ENCODE measurements at places on chromosomes 6 and 20. TPM values are rescaled to one million over a fixed set of nuclear protein-coding genes. Genes with fewer than 3 reads are reported as not detected.

Gene PRR18
- total RNA-seq: not detected

Gene BPIFA1
- total RNA-seq: not detected

Gene SGK2
- total RNA-seq: not detected

DNA sequence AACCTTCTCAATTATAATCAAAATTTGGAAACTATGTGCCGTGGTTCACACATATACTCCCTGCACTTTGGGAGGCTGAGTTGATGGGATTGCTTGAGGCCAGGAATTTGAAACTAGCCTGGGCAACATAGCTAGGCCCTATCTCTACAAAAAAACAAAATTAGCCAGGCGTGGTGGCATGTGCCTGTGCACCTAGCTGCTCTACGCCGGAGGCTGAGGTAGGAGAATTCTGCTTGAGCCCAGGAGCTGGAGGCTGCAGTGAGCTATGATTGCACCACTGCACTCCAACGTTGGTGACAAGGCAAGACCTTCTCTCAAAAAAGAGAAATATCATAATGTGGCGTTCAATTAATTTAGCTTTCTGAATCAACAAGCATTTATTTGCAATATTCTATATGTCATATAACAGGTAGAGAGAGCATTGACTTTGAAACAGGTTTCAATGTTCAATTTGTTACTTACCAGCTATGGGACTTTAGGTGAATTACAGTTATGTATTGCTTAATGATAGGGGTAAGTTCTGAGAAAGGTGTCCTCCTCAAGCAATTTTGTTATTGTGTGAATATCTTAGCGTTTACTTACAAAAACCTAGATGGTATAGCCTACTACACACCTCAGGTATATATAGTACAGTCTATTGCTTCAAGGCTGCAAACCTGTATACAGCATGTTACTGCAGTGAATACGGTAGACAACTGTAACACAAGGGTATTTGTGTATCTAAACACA is 2.2 kb upstream of the SYCP2 start:
- no peak for DNase-seq

DNA sequence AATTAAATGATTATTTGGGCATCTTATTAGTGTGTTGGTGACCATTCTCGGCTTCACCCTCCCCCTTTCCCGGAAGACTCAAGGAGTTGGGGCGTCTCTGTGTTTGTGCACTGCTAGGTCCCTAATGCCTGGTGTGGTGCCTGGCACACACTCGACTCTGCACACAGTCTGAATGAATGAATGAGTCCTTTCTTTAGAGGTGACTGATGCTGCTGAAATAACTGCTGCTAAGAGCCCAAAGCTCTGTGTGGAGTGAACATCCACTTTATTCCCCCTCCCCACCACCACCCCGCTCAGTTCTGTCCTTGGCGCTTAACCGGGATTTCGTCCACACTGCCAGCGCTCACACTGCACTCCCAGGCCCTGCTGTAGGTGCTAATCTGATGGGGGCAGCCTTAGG is 1.2 kb upstream of the PHACTR3 start:
- no peak for DNase-seq
